H1 (cell line): ENCODE measurements at places on chromosomes 11 and 22. TPM values are rescaled to one million over a fixed set of nuclear protein-coding genes. Genes with fewer than 3 reads are reported as not detected.

DNA sequence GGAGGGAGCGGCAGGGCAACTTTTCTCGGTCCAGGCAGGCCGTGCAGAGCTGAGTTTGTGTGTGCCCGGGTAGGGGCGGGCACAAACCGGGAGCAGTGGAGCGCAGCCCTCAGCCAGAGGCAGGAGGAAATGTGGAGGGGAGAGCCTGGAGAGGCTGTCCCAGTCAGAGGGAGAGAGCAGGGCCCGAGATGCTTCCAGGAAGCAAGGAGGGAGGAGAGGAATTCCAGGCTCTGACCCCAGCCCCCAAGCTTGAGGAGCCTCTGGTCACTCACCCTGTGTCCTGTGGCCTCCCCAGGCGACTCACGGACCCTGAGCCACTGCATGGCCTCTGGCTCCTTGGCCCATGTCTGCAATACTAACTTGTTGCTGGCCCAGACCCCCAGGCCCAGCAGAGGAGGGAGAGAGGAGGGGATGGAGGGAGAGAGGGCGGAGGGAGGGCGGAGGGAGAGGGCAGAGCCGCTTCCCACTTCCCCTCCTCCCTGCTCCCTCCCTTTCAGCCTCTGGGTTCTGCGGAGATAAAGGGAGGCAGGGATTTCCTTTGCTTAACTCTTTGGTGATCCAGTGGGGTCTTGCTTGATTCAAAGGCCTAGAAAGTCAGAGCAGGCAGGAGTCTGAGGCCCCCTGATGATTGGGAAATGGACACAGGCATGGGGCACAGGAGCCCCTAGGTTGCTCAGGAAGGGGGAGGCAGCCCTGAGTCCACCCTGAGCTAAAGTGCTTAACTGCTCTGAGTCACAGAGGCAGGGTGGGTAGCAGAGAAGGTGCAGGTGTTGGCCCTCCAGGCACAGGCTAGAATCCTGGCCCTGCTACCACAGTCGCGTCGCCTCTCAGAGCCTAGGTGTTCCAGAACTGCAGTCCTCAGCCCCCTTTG lies at the start of gene C1QTNF6:
Gene C1QTNF6, minus strand, starts transcription at position 357 of the 871 bp plus-strand sequence. Its CDS starts 34 bp downstream, at position 323.
- DNase-seq, result peak; percentile 78

GRCh38 chr22:43888740-43889139 lies 3.1 kb downstream of the PNPLA5 start:
- DNase-seq, result no peak

GRCh38 chr22:17138513-17138912 lies 17.4 kb upstream of the TMEM121B start:
- no peak for DNase-seq

- DNase-seq, result no peak
Observed at GRCh38 chr22:47625531-47626427, 863.3 kb downstream of the TBC1D22A start.

GRCh38 chr11:2590131-2590964 lies 109.4 kb downstream of the KCNQ1OT1 start:
- DNase-seq, result no peak

DNA sequence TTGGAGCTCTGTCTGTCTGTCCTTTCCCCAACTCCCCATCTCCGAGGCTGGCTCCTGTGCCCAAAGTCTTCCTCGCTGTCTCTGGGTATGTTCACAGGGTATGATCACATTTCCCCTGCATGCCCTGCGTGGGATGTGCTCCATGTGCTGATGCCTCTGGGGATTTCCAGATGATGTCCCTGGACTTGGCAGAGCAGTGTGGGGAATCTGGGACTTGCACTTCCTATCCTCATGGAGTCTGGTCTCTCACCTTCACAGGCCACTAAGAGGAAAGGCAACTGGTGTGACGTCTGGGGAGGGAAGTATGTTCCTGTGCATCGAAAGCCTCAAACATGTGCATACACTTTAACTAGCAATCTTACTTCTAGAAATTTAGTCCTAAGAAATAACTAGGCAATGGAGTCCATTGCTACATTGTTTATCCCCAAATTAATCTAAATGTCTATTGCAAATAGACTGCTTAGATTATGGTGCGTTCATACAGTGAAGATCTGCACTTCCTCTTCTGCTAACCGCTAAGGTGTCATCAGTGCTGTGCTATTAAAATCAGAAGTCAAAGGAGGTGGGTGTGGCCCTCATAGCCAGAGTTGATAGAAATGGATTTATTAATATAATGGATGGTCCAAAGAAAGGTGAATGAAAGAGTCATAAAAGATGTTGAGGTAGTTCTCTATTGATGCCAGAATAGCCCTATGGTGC lies 20.8 kb downstream of the TIMP3 start:
- no peak for DNase-seq

DNA sequence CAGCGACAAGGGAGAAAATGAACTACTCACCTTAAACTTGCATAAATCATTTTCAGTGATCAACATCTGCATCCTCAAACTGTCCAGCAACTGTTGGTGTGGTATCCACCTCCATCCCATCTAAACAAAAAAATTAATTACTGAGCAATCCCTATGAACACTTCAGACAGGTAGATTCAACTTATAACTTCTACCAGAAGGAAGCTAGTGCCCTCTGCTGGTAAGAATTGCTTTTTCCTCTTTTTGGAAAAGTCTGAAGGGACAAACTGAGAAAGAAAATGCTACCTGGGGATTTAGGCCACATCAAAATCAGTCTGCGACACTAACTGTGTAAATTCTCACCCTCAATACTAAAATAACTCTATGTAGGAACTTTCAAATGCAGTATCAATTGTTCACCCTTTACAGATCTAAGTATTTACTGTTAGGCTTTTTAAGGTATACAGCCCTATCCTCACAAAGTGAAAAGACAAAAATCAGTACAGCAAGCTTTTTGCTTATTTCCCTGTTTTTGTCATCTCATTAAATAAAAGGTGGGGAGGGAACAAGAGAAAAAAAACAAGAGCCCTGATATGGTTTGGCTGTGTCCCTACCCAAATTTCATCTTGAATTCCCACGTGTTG lies 17.9 kb downstream of the CLNS1A start:
- no peak for DNase-seq

GRCh38 chr22:20146777-20147176 lies 4.1 kb downstream of the CCDC188 start:
- DNase-seq, result no peak

DNA sequence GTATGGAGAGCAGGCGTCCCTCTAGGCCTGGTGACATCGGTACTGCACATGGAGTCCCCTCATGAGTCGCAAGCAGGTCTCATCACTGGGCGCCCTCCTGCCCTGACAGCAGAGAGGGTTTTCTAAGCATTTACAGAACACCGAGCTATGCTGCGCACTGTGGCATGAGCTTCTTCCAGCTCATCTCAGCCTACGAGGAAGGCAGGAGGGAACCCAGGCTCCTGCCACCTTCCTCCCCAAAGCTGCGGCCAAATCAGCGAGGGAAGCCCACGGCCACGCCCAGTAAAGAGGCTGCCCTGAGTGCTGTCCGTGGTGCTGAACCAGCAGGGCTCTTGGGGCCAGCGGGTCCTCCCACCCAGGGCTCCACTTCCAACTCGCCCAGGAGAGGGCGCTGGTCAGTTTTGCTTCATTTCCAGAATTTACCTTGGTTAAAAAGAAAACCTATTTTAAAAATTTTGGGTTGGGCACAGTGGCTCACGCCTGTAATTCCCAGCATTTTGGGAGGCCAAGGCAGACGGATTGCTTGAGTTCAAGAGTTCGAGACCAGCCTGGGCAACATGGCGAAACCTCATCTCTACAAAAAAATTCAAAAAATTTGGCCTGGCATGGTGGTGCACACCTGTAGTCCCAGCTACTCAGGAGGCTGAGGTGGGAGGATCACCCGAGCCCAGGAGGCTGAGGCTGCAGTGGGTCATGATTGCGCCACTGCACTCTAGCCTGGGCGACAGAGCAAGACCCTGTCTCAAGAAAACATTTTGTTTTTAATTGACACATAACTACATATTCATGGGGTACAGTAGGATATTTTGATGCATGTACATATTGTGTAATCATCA lies 34.2 kb downstream of the PHF21B start:
- peak; percentile 98 for DNase-seq

DNA sequence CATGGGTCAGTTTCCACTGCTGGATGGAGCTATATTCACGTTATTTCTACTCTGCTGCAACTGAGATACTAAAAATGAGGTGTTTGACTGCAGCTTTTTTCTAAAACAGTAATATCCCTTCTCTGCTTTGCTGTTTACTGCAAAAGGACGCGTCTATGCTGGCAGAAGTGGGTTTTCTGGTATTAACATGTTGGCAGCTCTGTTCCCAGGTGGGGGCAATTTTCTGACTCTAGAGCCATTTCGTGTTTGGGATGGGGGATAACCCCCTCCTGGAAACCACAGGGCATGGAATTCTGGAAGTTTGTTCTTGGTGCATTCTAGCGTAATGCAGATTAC lies 4.9 kb downstream of the GRK2 start:
- DNase-seq, result no peak

DNA sequence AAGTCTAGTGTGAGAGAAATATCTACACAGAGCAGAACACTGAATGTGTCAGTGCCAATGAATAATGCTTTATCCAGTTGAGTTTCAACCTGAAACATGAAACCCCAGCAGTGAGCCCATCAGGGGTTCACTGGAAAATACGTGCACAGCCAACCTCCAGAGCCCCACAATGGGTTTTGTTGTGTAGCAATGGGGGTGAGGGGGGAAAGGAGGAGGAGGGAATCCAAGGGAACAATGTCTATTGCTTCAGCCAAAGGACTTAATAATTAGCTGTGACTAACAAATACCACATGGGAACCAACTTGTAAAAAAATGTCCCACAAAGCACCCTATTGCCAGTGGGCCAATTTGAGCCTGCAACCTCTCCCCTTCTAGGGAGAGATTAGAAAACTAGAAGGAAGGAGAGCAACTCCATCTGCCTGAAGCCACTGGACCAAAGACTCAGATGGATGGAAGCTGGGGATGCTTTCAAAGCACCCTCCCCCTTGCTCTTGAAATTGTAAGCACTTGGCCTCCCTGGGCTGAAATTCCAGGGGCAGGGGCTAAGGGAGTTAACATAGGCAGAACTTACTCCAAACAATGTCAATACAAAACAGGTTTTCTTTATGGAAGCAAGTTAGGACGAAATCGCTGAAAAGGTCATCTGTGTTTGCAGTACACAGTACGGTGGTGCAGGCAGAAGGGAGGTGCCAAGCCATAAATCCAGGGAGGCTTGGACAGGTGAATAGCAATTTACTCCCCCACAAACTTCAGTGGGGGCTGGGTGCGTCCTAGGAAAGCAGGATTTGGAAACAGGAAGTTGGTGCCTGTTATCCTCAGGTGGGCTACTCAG lies 99.8 kb downstream of the ARL14EP start:
- DNase-seq, result no peak

- DNase-seq, result no peak
Observed at GRCh38 chr11:16363706-16364105, 7.4 kb upstream of the SOX6 start.

GRCh38 chr22:38513063-38513462 lies 7.0 kb upstream of the DDX17 start:
- DNase-seq, result no peak

GRCh38 chr11:123180166-123180565 lies 14.9 kb downstream of the CLMP start:
- no peak for DNase-seq

- DNase-seq, result no peak
Observed at GRCh38 chr11:120249279-120250262, 9.6 kb downstream of the POU2F3 start.

DNA sequence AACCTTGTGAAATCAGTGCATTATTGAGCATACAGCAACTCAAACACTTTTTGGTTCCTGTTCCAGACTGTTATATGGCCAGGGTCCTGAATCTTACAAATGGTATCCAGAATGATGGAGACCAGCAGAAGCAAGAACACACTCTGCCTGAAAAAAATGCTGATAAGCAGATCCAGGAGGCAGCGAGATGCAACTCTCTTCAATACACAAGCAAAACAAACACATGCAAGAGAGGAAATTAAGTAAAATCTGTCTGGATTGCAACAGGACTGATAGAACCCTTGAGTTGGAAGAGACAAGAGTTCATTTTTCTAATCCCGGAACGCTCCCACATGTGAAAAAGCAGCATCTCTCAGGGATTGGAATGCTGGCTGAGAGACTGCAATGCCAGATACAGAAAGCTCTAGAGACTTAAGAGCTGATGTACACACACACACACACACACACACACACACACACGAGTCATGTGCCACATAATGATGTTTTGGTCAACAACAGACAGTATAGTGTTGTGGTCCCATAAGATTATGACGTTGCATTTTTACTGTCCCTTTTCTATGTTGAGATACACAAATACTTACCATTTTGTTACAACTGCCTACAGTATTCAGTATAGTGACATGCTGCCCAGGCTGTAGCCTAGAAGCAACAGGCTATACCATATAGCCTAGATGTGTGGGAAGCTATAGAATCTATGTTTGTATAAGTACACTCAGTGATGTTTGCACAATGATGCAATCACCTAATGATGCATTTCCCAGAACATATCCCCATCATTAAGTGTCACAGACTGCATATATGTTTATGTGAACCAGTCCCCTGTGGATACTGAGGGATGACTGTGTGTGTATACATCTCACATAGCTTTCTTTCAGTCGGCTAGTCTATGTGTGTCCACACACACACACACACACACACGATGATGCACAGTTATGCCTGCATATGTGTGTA lies 406.6 kb downstream of the LARGE1 start:
- DNase-seq, result no peak

- no peak for DNase-seq
Observed at GRCh38 chr11:1766719-1767398, 3.1 kb upstream of the CTSD start.

DNA sequence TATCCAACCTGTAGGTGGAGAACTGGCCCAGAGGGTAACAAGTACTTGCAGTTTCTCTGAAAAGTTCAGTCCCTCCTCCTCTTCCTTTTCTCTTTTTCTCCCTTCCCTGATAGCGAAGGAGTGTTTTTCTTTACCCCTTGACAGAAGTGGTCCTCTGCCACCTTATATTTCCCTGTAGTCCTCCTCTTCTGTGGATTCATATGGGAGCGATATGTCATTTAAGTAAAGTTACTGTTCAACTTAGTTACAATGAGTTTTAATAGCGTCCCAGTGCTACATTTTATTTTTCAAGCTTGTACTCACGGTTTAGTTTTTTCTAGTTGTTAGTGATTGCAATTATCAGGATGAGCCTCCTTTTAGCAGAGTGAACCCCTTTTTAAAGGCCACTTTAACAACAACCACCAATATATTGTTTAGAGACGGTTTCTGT lies 1.4 kb downstream of the PCF11 start:
- no peak for DNase-seq

Gene APOBEC3C
- total RNA-seq, result 23.3 and 23.7 TPM in 2 replicates

Gene OR8D4
- not detected in 2 replicates for total RNA-seq

Gene KRTAP5-10
- total RNA-seq, result not detected in 2 replicates

Gene NPTXR
- 5.8 and 6.4 TPM in 2 replicates for total RNA-seq

Gene SLC5A1
- total RNA-seq, result not detected in 2 replicates

Gene OLFML1
- 0.24 TPM in 1 of 2 replicates, not detected in the other for total RNA-seq

Gene CTR9
- total RNA-seq, result 37.7 and 37.8 TPM in 2 replicates
